Vagina (tissue), 2 donors: ENCODE measurements at places on chromosomes 5 and 9.

DNA sequence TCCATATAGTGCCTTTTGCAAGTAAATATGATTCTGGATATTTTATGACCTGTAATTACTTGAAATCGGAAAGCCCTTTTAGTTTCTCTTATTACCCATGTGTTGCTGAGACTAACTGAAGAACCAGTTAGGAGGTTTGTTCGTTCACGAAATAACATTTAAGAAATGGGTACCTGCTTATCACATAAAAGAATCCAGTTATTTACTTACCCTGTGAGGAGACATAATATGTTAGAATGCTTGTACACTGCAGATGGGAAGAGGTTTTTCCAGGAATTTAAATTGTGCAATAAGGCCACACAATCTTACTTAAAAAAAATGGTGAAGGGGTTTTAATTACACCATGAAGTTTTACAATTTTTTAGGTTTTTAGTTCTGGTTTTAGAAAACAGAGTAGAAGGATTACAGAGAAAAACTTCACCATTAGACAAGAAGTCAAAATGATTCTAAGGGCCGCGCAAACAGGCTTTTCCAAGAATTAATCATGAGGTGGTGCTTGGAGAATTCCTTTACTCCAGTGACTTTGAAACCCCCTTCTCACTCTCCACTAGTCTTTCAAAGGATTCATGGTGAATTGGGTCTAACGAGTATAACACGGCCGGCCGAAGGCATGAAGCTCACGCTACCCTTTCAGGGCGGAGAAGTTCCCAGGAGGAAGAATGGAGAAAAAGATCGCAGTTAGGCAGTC, 1.1 kb upstream of the PTGER4 start:
- DNase-seq: no peak

- DNase-seq: no peak
These were observed 172.7 kb downstream of the TRIM32 start for GRCh38 chr9:116859763-116860162.

GRCh38 chr9:69173497-69173890, 583 bp upstream of the TJP2 start:
- no peak for DNase-seq

GRCh38 chr9:104905931-104906330, 22.0 kb downstream of the ABCA1 start:
- no peak for DNase-seq

DNA sequence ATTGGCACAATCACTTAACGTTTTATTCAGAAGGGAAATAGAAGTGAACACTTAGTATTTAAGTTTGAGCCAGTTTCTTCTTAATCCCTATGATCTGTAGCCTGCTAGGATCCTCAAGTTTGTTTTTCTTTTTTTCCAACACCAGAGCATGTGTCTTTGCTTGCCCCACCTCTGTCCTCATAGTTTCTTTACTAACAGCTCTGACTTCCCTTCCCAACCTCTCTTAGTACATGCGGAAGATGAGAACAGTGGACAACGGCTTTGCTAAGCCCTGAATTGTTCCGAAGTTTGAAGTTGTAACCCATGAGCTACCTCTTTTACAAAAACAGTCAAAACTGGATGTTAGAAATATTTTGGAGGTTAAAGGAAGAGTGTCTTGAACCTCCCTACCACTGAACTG, 61.7 kb upstream of the TAF11L2 start:
- no peak for DNase-seq

GRCh38 chr5:104951829-104952228, 1389.2 kb upstream of the NUDT12 start:
- DNase-seq: no peak

GRCh38 chr5:117077142-117077541, 502.5 kb upstream of the SEMA6A start:
- DNase-seq: no peak

- DNase-seq: no peak
These were observed 126.9 kb upstream of the FSTL4 start for GRCh38 chr5:133739181-133739780.

DNA sequence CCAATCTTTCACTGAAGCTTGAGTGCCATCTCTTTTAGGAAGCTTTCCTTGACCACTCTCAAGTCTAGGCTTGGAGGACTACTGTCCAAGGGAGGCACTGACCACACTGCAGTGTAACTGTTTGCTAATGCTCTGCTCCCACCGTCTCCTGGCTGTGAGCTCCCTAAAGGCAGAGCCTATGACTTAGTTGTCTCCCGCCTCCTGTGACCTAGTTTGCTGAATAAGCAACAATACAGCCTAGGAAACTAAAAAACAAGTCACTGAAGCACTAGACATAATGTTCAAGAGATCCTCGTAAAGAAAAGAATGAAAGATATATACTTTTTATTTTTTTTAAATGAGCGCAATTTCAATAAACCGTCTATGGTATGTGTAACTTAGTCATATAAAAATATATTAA, 31.4 kb downstream of the LIX1 start:
- DNase-seq: no peak

GRCh38 chr9:33466565-33467495, 6.9 kb downstream of the NOL6 start:
- DNase-seq: peak; percentile 82

GRCh38 chr9:108463932-108464606, 391.7 kb downstream of the ACTL7B start:
- DNase-seq: no peak

- DNase-seq: no peak
These were observed 140.9 kb downstream of the ZNF608 start for GRCh38 chr5:124605541-124605940.

GRCh38 chr5:39670391-39670790, 245.6 kb upstream of the DAB2 start:
- no peak for DNase-seq

DNA sequence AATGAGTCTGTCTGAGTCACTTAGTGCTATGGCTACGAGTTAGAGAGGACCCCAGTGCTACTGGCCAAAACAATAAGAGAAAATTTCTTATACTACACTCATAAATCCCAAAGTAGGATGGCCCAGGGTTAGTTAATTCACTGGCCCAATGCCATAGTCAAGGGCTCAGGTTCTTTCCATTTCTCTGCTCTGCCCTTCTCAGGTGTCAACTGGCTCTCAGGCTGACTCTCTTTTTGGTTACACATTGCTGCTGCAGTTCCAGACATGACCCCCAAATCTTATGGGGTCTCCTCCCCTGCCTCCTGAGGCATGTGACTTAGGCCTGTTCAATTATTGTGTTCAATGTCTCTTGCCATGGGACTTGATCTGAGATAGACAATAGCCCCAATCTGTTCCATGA, 70.4 kb downstream of the ARHGEF37 start:
- DNase-seq: no peak

- DNase-seq: no peak
These were observed 106.3 kb upstream of the MAMDC2 start for GRCh38 chr9:69937360-69937759.

DNA sequence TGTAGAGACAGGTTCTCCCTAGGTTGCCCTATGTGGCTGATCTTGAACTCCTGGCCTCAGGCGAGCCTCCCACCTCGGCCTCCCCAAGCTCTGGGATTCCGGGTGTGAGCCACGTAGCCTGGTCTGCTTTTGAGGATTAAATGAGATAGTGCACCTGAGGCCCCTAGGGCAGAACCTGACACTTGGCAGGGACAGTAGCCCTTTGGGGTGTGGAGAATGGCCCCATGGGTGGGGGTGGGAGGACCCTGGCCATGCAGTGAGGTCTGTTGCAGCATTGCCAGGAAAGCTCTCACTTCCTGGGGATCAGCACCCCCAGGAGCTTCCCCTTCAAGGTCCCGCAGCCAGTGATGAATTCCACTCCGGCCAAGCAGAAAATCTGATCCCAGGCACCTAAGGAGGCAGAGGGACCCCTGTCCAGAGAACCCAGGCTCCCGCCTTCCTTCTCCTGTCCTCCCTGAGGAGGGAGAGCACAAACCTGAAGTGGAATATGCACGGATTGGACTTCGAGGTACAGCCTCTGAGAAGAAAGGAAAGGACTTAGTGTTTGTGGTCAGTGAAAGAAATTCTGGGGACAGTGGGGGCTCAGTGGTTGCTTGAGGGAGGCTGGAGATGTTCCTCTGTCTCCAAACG, 73.9 kb upstream of the UNC5A start:
- DNase-seq: peak; percentile 79

DNA sequence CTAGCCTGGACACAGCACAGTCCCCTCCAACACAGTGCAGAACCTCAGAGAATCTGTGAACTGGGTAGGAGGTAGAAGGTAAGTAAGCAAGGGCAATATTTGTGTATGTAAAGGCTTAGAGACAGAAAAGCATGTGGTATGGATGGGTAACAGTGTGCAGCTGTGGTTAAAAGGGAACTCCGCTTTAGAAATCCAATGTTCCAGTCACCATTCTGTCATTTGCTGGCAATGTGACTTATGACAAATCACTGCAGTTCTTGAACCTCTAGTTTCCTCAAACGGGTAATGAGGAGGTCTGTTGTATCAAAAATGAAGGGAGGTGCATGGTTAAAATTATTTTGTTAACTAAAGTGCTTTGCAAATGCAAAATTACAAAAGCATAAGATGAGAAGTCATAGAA, 125.5 kb upstream of the IFNE start:
- DNase-seq: no peak

DNA sequence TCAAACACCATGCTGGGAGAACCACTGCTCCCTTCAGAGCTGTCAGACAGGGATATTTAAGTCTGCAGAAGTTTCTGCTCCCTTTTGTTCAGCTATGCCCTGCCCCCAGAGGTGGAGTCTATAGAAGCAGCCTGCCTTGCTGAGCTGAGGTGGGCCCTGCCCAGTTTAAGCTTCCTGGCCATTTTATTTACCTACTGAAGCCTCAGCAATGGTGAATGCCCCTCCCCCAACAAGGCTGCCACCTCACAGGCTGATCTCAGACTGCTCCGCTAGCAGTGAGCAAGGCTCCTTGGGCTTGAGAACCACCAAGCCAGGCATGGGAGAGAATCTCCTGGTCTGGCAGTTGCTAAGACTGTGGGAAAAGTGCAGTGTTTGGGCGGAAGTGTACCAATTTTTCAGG, 205.5 kb upstream of the PTGER4 start:
- DNase-seq: no peak

DNA sequence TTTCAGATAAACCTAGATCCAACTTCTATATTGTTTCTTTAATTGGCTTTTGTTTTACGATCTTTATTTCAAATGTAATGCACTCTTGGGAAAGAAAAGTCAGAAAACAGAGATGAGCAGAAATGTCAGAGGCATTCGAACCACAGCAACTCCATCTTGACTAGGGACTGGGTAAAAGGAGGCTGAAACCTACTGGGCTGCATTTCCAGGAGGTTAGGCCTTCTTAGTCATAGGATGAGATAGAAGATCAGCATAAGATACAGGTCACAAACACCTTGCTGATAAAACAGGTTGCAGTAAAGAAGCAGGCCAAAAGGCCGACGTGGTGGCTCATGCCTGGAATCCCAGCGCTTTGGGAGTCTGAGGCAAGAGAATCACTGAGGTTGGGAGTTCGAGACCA, 30.5 kb upstream of the DAPK1 start:
- no peak for DNase-seq

- DNase-seq: peak; percentile 56
These were observed 101.3 kb upstream of the ADRA1B start for GRCh38 chr5:159814805-159815585.

DNA sequence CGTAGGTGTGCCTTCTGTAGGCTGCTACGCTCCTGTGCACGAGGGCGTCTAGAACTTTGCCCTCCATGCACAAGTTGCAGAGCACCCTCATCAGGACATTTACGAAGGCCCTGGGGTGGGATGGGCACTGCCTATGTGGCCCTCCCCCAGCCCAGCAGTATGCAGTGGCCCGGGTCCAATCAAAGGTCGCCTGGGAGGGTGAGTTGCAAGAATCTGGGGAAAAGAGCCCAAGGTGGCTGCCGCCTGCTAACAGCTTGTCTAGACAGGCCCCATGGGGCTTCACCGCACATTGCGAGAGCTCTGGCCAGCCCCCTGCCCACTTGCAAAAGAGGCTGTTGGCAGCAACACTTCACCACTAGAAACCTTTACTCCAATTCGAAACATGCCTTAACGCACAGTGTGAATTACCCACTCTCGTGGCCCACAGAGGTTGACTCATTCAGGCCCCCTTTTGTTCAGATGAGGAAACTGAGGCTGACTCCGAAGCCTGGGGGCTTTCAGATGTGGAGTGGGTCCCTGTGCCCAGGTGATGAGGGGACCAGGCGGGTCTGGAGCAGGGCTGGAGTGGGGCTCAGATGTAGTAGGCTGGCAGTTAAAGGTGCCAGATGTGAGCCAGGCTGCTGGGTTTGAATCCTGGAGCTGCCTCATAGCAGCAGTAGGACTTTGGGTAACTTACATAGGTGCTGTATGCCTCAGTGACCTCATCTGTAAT, 31.8 kb upstream of the IL17B start:
- no peak for DNase-seq

- no peak for DNase-seq
These were observed 28.6 kb downstream of the SPRY4 start for GRCh38 chr5:142295960-142296860.

DNA sequence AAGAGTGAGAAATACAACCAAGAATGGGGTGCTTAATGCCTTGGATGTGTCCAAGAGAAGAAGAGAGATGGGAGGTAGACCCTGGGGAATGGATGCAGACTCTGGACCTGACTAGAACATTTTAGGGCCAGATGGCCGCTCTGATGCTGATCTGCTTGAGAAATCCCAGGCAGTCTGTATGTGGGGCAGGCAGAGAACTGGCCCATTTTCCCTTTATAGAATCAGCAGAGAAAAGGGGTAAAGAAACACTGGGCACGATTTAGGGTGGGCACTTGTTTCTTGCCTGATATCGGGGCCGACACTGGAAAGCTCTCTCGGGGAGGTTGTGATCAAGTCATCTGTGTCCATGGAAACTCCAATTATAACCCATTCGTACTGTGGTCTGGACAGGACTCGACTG, 118.5 kb upstream of the FSTL4 start:
- DNase-seq: no peak

GRCh38 chr5:138649316-138649720, 74.1 kb upstream of the HSPA9 start:
- no peak for DNase-seq

GRCh38 chr9:687994-688393, 153.5 kb upstream of the DMRT1 start:
- DNase-seq: no peak

DNA sequence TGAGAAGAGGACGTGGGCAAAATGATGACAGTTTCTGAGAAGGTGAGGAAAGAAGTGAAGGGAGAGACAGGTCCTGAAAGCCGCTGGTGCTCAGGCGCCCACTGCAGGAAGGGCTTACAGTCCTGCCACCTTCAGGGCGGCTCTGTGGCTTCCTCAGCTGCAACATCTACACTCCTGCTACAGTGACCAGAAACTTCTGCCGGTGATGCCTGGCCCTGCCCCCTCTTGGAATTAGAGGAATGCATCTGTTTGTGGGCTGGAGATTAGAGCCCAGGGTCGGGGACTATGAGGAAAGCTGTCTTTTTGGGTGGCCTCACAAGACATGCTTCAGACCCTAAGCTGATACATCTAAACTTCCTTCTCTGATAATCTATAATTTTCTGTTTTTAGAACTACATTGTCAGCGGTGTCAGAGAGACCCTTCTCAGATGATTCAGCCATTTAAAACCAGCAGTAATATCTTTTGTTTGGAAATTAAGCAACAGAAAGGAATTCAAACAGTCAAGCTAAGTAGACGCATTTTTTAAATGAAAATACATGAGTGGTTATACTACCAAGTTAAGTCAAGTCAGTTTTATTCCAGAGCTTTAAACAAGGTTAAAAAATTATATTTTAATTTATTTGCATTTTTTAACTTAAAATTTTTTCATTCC, 30.4 kb downstream of the PRDM6 start:
- no peak for DNase-seq
